ENCODE measurements at places on chromosomes 3 and 15.

- DNase-seq = no peak
Observed at GRCh38 chr3:188817935-188818269, 353.9 kb upstream of the TPRG1 start.

DNA sequence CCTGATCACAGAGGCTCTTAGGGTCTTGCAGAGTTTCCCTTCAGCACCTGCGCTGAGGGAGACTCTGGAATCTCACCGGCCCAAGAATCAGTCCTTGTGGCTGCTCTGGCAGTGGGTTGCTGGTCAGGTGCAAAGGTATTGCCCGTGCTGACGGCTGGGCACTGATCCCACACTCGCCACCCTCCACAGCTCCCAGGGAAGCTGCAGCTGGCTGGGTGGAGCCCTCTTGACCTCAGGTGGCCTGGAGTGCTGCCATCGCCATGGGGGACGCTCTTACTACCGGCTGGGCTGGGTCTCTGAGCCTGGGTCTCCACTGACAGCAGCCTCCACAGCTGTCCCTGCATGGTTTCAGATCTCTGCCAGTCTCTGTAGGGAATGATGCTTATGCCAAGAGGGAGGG lies 52.6 kb upstream of the EPHB3 start:
- no peak for DNase-seq

GRCh38 chr15:63759752-63760151 lies 74.0 kb downstream of the HERC1 start:
- DNase-seq = no peak

DNA sequence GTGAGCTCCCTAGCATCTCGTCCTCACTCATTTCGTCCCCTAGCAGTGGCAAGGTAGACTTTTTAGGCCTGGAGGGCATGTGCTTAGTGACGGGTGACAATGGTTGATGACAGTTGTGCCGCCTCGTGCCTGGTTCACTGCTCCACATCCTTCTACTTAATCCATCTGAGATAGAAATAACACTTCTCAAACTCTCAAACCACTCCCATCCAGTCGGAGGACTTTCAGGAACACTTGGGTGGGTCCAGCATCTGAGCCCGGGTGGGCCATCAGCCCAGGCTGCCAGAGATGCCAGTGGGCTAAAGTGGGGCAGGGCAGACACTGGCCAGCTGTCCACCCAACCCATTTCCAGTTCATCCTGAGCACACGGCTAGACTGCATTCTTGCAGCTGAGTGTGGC lies 79.7 kb upstream of the SMAD3 start:
- no peak for DNase-seq

Measured in GOT3 (cell line).